ENCODE measurements at places on chromosomes 2 and 18. TPM values are rescaled to one million over a fixed set of nuclear protein-coding genes. Genes with fewer than 3 reads are reported as not detected.

GRCh38 chr2:174716785-174717184, 47.5 kb downstream of the CHRNA1 start:
- no peaks in the 10 kb centered on the region for H3K36me3 ChIP-seq
- no peak for DNase-seq
- H3K27me3 ChIP-seq, result peaks cover 38% of the 10 kb centered on the region

- H3K27me3 ChIP-seq, result peaks cover 3% of the 10 kb centered on the region
- H3K27ac ChIP-seq, result no peak overlapping the region
- no peak for DNase-seq
- peaks cover 11% of the 10 kb centered on the region for H3K4me1 ChIP-seq
- H3K4me3 ChIP-seq, result no peak overlapping the region
Measured at GRCh38 chr2:71581026-71581425, 127.7 kb downstream of the DYSF start.

GRCh38 chr18:9756933-9757470, 48.9 kb downstream of the RAB31 start:
- peaks cover 32% of the 10 kb centered on the region for H3K4me1 ChIP-seq
- no peak overlapping the region for H3K4me3 ChIP-seq
- H3K27ac ChIP-seq, result no peak overlapping the region
- DNase-seq, result no peak
- H3K36me3 ChIP-seq, result no peaks in the 10 kb centered on the region

TNFAIP6 gene
- total RNA-seq, result 43.1 TPM

GRCh38 chr2:232787806-232788205, 11.4 kb upstream of the KCNJ13 start:
- no peak overlapping the region for H3K27ac ChIP-seq
- no peaks in the 10 kb centered on the region for H3K4me1 ChIP-seq
- H3K4me3 ChIP-seq, result no peak overlapping the region
- DNase-seq, result no peak
- H3K27me3 ChIP-seq, result no peaks in the 10 kb centered on the region

GRCh38 chr2:80473796-80474195, 169.2 kb upstream of the LRRTM1 start:
- no peak overlapping the region for H3K27ac ChIP-seq
- no peak overlapping the region for H3K4me3 ChIP-seq
- no peak for DNase-seq
- H3K36me3 ChIP-seq, result no peaks in the 10 kb centered on the region
- no peaks in the 10 kb centered on the region for H3K4me1 ChIP-seq

GRCh38 chr2:65630643-65631042, 198.2 kb upstream of the SPRED2 start:
- no peak overlapping the region for H3K4me3 ChIP-seq
- no peaks in the 10 kb centered on the region for H3K36me3 ChIP-seq
- peaks cover 13% of the 10 kb centered on the region for H3K27me3 ChIP-seq
- no peaks in the 10 kb centered on the region for H3K4me1 ChIP-seq
- H3K27ac ChIP-seq, result no peak overlapping the region
- DNase-seq, result peak; percentile 66

PSMA8 gene
- not detected for total RNA-seq

- H3K36me3 ChIP-seq, result no peaks in the 10 kb centered on the region
- no peaks in the 10 kb centered on the region for H3K27me3 ChIP-seq
- peak overlapping the region; percentile 96 for H3K27ac ChIP-seq
- H3K4me1 ChIP-seq, result peaks cover 93% of the 10 kb centered on the region
Measured at GRCh38 chr2:9232166-9232479, 25.5 kb downstream of the ASAP2 start.

GRCh38 chr2:45698554-45698953, 47.1 kb downstream of the PRKCE start:
- H3K4me1 ChIP-seq, result peaks cover 18% of the 10 kb centered on the region
- H3K27ac ChIP-seq, result peak overlapping the region; percentile 61
- no peak for DNase-seq
- H3K4me3 ChIP-seq, result no peak overlapping the region
- no peaks in the 10 kb centered on the region for H3K27me3 ChIP-seq

PROKR1 gene
- not detected for total RNA-seq

- no peaks in the 10 kb centered on the region for H3K27me3 ChIP-seq
- peak overlapping the region; percentile 52 for H3K4me3 ChIP-seq
- peaks cover 10% of the 10 kb centered on the region for H3K36me3 ChIP-seq
- DNase-seq, result no peak
Measured at GRCh38 chr2:171553858-171554257, 31.6 kb downstream of the CYBRD1 start.

DNA sequence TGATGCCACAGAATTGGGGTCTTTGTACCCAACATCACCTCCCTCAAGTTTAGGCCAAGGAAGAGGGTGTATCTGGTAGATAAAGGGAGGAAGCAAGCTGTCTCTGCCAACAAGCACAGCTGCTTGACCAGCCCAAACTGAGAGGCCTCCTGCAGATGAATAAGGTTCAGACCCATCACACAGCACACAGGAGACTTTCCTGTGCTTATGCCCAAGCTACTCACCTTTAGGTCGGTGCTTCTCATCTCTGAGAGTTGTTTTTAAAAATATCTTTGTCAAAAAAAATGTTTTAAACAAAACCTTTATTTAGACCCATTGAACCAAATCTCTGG, 24.7 kb upstream of the SP3 start:
- no peak overlapping the region for H3K27ac ChIP-seq
- no peak overlapping the region for H3K4me3 ChIP-seq
- H3K27me3 ChIP-seq, result peaks cover 5% of the 10 kb centered on the region
- DNase-seq, result no peak
- H3K36me3 ChIP-seq, result no peaks in the 10 kb centered on the region

DNA sequence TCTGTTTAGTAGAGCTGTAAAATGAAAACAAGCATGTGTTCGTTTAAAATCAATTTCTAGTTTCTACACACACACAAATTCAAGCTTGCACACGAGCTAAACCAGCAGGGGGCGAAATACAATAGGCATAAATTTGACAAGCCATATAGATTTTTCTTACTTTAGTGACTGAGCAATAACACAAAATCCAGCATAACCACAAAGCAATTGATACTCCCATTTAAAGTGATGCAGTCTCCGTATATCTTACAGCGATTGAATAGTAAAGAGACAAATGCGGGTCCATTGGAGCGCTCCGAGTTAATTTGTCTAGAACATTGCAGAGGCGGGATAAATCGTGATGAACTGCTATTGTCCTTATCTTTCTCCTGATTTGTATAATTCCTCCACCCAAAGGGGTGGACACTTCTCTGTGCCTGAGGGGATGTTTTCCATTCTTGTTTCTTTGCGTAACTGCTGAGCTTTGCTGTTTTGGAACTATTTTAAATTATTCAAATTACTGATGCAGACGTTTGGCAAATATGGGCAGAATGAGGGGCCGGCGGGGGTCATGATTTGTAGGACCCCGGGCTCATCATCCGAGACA, 1.2 kb upstream of the AFTPH start:
- no peaks in the 10 kb centered on the region for H3K36me3 ChIP-seq
- peak; percentile 90 for DNase-seq
- no peaks in the 10 kb centered on the region for H3K4me1 ChIP-seq
- H3K27me3 ChIP-seq, result peaks cover 18% of the 10 kb centered on the region

GRCh38 chr2:143225931-143226330, 96.7 kb downstream of the ARHGAP15 start:
- no peaks in the 10 kb centered on the region for H3K36me3 ChIP-seq
- H3K27ac ChIP-seq, result no peak overlapping the region
- H3K27me3 ChIP-seq, result no peaks in the 10 kb centered on the region
- no peak overlapping the region for H3K4me3 ChIP-seq
- no peak for DNase-seq

- no peaks in the 10 kb centered on the region for H3K27me3 ChIP-seq
- DNase-seq, result no peak
- peak overlapping the region; percentile 94 for H3K27ac ChIP-seq
- H3K4me3 ChIP-seq, result no peak overlapping the region
Measured at GRCh38 chr2:20451761-20452499, 5.1 kb downstream of the RHOB start.

DNA sequence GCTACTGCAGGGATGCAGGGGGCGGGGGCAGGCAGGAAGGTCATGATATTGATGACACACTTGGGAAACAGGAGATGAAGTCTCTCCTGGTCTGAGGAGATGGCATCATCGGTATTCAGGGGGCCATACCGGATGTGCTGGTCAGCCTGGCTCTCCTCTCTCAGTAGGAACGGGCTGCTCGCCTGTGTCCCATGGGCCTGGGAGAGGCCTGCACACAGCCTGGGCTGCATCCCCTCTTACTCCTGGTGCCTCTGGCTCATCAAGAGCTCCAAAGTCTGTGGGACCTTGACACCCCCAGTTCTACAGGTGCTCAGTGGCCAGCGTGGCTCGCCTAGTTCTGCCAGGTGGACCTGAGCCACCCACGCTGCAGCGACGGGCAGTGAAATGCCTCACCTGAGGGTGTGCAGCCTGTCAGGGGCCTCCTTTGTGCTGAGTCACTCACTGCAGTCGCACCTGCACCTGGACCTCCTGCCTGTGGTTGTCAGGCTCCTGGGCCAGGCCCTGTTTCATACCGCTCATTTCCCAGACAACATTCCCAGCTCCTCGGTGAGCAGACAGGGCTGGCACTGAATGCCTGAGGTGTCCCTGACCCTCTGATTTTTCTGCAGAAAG, 18.6 kb upstream of the CNDP1 start:
- peaks cover 39% of the 10 kb centered on the region for H3K36me3 ChIP-seq
- no peaks in the 10 kb centered on the region for H3K27me3 ChIP-seq
- DNase-seq, result no peak
- no peak overlapping the region for H3K4me3 ChIP-seq
- H3K27ac ChIP-seq, result no peak overlapping the region
- no peaks in the 10 kb centered on the region for H3K4me1 ChIP-seq

ASXL2 gene
- 15.0 TPM for total RNA-seq

DNA sequence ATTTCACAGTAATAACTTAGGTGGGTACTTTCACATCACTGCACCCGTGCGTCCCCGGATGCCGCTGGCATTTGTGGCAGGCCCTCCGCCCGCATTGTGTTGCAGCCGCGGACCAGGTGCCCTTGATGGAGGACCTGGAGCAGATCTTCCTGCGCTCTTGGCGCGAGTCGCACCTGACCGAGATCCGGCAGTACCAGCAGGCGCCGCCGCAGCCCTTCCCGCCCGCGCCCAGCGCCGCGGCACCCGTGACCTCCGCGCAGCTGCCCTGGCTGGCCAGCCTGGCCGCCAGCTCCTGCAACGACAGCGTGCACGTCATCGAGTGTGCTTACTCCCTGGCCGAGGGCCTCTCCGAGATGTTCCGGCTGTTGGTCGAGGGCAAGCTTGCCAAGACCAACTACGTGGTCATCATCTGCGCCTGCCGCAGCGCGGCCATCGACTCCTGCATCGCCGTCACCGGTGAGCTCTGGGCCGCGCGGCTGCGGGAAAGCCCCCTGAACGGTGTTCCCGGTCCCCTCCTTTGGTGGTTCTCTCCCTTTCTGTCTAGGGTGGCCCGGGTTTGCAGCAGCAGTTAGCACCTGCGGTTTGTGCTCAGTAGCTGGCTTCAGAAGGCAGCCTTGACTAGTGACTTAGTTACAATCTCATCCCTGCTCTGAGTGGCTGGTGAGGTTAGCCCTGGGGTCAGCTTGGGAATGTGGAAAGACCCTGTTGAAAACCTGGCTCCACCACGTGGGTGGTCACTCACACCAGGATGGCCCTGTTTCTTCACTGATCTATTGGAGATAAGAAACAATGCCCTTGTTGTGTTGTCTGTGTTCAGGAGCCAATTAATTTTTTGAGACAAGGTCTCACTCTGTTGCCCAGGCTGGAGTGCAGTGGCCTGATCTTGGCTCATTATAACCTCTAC, 59.1 kb downstream of the GREB1 start:
- no peaks in the 10 kb centered on the region for H3K4me1 ChIP-seq
- DNase-seq, result no peak
- H3K36me3 ChIP-seq, result no peaks in the 10 kb centered on the region
- no peaks in the 10 kb centered on the region for H3K27me3 ChIP-seq
- no peak overlapping the region for H3K27ac ChIP-seq

- no peaks in the 10 kb centered on the region for H3K36me3 ChIP-seq
- H3K27ac ChIP-seq, result no peak overlapping the region
- H3K4me1 ChIP-seq, result no peaks in the 10 kb centered on the region
- H3K27me3 ChIP-seq, result no peaks in the 10 kb centered on the region
Measured at GRCh38 chr18:11081009-11081532, 68.3 kb downstream of the PIEZO2 start.

GRCh38 chr2:24050041-24050979, 769 bp downstream of the FKBP1B start:
- H3K27ac ChIP-seq, result no peak overlapping the region
- peaks cover 20% of the 10 kb centered on the region for H3K4me1 ChIP-seq
- peak overlapping the region; percentile 77 for H3K4me3 ChIP-seq
- H3K36me3 ChIP-seq, result no peaks in the 10 kb centered on the region
- peaks cover 3% of the 10 kb centered on the region for H3K27me3 ChIP-seq
- peak; percentile 73 for DNase-seq

- no peak overlapping the region for H3K4me3 ChIP-seq
- no peak for DNase-seq
- no peak overlapping the region for H3K27ac ChIP-seq
- H3K4me1 ChIP-seq, result no peaks in the 10 kb centered on the region
Measured at GRCh38 chr18:4536447-4536846, 81.3 kb upstream of the DLGAP1 start.

DNA sequence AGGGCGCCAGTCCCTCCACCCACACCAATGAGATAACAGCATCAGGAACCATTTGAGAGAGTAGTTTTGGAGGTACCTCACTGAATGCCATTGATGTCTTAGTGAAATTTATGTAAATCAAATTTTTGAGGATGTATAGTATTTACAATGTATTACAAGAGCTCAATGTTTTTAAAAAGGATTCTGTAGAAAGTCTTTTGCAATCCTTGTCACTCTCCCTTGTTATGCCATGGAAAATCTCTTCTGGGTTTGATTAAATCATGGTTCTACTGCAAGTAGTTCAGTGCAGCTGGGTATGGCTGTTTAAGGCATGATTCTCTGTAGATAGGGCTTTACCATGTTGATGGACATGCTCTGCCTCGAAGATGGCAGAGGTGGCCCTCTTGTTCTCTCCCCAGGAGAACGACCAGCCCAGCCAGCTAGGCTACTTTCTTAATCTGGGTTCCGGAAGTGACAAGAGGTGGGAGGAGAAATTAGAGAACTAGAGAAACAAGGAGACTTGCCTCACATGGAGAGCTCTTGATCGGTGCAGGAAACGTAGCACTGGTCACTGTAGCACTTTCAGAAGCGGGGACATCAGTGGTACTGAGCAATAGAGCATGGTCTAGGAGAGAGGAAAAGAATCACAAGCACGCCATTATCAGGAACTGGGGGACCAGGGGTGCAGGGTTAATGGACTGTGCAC, 202.7 kb downstream of the CLIP4 start:
- no peaks in the 10 kb centered on the region for H3K36me3 ChIP-seq
- peaks cover 19% of the 10 kb centered on the region for H3K27me3 ChIP-seq
- no peak overlapping the region for H3K27ac ChIP-seq
- DNase-seq, result no peak
- no peak overlapping the region for H3K4me3 ChIP-seq

- H3K27ac ChIP-seq, result no peak overlapping the region
- H3K4me1 ChIP-seq, result peaks cover 3% of the 10 kb centered on the region
- peaks cover 31% of the 10 kb centered on the region for H3K27me3 ChIP-seq
- peak; percentile 80 for DNase-seq
- peak overlapping the region; percentile 67 for H3K4me3 ChIP-seq
Measured at GRCh38 chr2:73283545-73284295, 558 bp downstream of the FBXO41 start.

DQX1 gene
- not detected for total RNA-seq

PTGR3 gene
- total RNA-seq, result 10.3 TPM

FAM124B gene
- not detected for total RNA-seq

TFCP2L1 gene
- total RNA-seq, result not detected

- no peaks in the 10 kb centered on the region for H3K36me3 ChIP-seq
- H3K27me3 ChIP-seq, result no peaks in the 10 kb centered on the region
- H3K27ac ChIP-seq, result no peak overlapping the region
- peak; percentile 63 for DNase-seq
Measured at GRCh38 chr2:88066543-88066942, 1.1 kb upstream of the SMYD1 start.
